ENCODE measurements at places on chromosomes 2 and 18.
A peak's percentile ranks its signal among the peaks of the same experiment; 100 is the strongest.

DNA sequence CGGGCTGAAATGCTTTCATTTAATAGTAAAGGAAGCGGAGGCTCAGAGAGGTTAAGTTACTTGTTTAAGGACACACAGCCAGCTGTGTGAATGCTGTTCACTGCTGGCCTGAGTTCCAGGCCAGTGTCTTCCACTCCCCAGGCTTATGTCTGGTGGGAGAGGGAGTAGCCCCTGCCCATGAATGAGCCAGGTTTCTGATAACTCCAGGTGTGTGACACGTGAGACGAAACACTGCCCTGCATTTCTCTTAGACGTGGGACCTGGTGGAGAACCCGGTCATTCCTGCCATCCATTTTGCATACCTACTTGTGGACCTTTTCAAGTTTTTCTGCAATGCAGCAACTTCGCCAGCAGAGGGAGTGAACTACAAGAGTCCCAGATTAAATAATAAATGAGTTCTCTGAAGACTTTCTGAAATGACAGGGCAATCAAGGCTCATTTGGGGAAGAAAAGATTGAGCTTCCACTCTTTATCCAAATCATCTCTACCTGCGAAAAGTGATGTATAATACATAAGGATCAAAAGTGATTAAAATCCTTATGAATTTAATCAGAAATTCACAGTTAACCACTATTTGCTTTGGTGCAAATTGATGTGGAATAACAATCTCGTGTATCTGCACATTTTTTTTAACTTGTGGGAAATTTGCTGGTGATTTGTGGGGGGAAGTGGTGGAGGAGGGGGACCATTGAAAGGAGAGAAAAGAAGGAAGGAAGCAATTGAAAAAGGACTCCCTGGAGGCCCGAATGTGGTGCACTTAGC, 79.4 kb upstream of the ASB18 start:
- DNase-seq = peak; percentile 61

DNA sequence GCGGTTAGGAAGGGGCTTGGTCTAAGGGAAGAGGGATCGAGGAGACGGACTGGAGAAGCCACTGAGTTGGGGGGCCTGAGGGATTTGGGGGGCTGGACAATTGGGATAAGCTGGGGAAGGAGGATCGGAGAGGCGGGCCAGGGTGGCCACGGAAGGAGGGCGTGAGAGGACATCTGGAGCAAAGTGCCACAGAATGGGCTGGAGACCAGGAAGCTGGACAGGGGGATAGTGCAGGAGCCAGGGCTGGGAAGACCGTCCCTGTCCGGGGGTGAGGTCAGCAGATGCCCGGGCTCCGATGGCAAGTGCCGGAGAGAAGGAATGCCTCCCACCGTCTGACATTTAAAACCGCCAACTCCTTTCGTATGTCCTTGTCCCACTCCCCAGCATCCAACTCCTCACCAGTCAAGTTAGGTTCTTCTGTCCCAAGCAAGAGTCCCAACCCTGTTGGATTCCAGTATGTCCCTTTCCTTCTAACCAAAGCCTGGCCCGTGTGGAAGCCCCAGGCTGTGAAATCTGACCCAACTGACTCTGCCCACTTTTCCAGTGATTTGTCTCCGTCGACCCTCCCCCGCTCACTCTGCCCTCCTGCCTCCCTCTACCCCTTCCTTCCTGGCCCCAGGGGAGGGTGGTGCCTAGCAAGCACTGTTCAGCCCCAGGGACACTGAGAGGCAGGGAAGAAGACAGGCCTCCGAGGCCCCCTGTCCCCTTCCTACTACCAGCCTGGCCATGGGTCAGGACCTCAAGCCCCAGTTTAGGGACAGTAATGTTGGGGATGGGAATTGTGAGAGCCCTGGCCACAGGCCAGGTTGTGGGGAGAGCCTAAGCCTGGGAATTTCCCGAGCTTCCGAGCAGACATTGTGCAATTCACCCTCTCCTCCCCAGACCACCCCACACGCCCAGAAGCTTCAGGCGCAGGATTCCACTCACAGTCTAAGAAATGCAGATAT, 31.5 kb upstream of the TMBIM1 start:
- peak; percentile 39 for DNase-seq

DNA sequence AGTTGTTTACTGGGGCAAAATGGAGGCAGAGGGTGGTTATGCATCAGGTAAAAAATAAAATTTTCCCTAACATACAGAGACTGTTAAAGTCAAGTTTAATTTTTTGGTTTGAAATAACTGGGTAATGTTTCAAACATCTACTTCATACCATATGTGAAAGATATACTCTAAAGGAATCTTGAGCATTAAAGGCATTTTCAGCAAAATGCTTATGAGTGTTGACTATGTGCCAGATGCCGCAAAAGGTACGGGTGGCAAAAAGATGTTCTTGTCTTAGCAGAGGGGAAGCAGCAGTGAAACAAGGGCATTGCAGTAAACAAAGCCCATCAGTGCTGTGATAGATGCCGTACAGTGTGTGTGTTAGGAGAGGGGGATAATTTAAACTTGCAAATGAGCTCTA, 263.1 kb upstream of the ID2 start:
- DNase-seq = no peak

GRCh38 chr18:50707855-50708469, 111.9 kb downstream of the MRO start:
- no peak for DNase-seq

DNA sequence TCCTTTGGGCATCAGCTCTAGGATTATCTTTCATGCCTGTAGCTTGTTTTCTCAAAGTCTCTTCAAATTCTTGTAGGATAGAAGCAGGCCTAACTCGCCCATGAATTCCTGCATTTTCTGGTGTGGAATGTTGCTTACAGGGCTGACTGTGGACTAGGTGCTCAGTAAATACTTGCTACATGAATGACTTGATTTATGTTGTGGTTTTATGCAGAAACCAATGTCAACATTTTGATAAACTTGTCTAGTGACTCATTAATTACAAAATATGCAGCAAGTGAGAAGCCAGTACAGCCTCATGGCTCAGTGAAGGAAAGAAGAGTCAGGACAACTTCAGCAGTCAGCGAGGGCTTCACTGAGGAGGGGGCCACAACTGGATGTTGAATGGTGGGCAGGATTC, 110.6 kb upstream of the SIX2 start:
- no peak for DNase-seq

GRCh38 chr2:118309946-118310680, 221.8 kb downstream of the INSIG2 start:
- no peak for DNase-seq

DNA sequence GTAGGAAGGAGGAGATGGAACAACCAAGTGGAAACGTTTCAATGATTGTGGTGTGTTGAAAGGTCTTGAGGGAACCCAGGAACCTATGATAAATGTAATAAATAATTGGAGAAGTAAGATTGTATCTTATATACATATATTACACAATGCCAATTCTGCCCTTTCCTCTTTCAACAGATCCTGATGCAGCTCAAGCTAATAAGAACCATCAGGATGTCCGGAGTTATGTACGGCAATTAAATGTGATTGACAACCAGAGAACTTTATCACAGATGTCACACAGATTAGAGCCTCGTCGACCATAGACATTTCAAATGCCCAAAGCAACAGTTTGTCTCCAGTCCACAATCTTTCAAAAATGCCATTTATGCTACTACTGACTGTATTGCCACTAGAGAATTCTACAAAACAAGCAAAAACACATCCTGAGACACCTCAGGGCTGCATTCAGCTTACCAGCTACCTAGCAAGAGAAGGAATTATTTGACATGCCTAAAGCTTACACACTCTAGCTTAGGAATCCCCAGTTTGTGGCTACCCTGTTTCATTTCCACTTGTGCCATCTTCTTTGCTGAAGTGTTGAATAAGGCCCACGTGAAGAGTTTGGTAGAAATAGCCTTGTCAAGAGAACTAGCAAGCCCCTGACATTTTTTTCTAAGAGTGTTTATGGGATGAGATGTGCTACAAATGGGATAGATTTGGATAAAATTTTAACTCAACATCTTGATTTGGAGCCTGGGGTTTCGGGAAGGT, 24.0 kb upstream of the MAP3K20 start:
- no peak for DNase-seq

- DNase-seq = no peak
Measured at GRCh38 chr2:68974946-68975665, 670 bp downstream of the GKN1 start.

DNA sequence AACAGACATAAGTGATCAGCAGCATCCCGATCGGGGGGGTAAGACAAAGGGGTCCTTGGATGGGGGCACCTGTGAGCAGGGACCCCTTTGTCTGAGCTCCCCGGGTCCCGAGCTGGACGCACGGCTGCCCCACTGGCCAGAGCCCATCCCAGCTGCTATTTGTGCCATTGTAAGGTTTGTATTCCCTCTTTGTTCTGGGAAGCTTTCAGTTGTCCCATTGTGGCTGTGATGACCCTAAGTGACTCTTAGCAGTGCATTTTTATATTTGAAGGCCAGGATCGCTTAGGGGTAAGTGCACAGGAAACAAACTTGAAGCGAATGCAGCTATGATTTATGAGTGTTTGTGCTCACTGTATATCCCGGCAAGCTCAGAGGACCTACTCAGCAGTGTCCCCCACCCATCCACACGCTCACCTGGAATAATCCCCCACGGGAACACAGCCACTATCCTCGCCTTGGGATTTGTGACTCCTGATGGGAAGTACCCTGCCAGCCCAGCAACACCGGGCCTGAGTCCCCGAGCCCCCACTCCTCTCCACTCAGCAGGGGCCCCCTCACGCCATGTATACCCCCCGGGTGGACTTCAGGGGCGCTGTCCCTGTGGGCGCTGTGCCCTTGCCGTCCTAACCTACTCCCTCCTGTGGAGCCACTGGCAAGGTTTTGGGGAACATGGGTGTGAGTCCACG, 80.1 kb downstream of the MBP start:
- no peak for DNase-seq

DNA sequence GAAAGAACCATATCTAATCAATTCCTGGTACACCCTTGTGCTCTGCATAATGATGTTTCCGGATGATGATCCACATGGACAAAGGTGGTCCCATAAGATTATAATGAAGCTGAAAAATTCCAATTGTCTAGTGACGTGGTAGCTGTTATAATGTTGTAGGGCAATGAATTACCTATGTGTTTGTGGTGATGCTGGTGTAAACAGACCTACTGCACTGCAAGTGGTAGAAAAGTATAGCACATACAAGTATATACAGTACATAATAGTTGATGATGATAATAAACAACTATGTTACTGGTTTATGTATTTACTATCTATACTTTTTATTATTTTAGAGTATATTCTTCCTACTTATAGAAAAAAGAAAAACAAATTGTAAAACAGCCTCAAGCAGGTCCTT, 8.4 kb downstream of the DGKD start:
- no peak for DNase-seq

- peak; percentile 37 for DNase-seq
Measured at GRCh38 chr18:33916200-33916599, 308.5 kb downstream of the NOL4 start.

DNA sequence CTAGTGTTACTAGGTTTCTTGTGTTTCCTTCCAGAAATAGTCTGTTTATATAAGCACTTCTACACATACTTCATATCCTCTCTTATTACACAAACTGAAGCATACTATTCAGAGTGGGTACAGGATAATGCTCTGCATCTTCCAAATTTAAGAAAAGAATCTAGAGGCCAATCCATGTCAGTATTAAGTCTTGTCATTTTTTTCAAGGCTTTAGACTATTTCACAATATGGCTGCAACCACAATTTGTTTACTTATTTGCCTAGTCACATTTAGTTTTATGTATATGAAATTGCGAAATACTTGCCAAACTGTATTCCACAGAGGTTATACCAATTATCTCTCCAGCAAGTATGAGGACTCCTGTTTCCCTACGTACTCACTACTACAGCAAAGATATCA, 27.9 kb downstream of the IWS1 start:
- DNase-seq = no peak

GRCh38 chr2:240421381-240421780, 14.1 kb upstream of the GPC1 start:
- no peak for DNase-seq

DNA sequence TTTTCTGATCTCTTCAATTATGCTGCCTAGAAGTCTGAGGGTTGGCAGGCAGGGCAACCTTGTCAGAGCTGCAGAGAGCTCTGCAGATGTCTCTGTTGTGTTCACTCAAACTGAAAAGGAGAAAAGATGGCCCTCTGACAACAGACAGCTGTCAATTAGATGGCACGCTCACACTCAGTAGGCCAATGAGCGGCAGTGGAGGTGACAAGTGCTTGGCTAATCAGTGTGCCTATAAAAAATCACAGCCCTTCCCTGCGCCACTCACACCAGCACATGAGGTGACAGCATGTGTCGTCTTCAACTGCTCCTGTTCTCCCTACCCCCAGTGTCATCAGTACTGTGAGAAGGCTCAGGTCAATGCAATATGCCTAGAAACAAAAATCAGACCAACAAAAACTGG, 203.9 kb downstream of the TCF4 start:
- no peak for DNase-seq

DNA sequence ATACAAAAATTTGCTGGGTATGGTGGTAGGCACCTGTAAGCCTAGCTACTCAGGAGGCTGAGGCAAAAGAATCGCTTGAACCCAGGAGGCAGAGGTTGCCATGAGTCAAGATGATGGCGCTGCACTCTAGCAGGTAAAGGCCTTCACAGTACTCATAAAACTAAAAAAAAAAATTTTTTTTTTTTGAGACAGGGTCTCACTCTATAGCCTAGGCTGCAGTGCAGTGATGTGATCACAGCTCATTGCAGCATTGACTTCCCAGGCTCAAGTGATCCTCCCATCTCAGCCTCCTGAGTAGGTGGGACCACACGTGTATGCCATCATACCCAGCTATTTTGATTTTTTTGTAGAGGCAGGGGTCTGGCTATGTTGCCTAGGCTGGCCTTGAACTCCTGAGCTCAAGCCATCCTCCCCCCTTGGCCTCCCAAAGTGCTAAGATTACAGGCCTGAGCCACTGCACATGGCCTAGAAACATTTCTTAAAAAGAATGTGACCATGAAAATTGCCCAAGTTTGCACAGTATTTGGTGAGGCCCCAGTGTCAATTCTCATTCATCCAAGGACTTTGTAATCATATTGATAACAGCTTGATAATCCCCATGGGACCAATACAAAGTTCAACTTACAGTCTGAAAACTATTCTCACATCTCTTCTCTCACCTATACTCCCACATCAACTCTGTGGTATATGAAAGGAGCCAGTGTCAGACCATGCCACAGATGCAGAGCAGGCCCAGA, 64.2 kb upstream of the MYCN start:
- DNase-seq = no peak

DNA sequence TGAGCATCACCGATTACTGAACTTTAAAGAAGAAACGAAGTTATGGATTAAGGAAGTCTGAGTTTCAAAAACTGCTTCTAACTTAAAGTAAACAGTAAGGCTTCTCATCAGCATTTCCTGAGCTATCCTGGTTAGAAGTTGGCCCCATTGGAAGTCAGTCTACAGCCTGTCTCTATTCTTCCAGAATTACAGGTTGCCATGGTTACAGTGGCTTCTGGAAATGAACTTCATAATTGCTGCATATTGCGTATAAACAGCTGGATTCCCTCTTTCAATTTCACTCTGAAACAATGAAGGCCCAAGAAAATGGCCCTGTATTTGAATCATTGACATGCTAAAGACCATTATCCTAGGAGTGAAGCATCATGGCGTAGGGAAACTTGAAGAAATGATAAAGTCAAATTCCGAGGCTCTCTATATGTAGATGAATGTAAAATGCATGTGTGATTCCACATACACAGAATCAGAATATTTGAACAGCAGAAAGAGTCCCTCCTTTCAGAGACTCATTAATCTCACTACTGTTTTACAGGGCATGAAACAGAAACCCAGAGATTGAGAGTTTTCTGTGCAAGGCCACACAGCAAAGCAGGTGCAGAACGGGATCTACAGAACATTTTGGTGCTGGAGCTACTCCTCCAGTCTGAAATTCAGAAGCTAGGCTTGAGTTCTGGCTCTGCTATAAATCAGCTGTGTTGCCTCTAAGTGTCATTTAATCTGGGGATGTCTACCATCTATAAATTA, 856.4 kb upstream of the CELF4 start:
- no peak for DNase-seq
